MCF 10A (cell line): ENCODE measurements at places on chromosomes 16 and 17. TPM values are rescaled to one million over a fixed set of nuclear protein-coding genes. Genes with fewer than 3 reads are reported as not detected.

DNA sequence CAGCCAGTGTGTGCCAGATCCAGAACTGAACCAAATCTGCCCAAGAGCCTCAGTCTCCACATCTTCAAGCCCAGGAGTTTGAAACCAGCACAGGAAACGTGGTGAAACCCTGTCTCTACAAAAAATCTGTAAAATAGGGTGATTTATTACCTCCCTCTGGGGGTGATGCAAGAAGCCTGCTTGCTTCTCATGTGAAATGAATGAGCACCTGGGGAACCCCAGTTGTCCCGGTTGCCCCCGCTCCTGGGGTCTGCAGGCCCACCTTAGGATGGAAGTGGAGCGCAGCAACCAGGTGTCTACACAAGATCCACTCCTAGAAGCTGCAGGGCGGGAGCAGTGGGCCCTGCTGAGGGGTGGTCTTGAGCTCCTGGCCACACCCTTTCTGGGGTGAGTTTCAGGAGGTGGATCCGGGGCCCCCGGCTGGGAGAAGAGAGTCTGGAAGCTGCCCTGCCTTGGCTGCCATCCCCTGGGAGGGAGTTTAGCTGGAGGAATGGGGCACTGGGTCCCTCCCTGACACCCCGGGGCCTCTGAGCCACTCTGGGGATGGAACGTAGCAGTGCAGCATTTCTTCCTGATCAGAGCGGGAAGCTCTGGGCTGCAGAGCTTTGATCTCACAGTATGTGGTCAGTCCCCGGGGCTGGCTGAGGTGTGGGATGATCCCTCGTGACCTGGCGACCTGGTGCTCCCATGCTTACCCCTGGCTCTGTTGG, 117.8 kb downstream of the RAB11FIP4 start:
- no peak for DNase-seq
- no peaks in the 10 kb centered on the region for H3K4me1 ChIP-seq
- no peak overlapping the region for H3K27ac ChIP-seq
- no peak overlapping the region for H3K4me3 ChIP-seq
- no peaks in the 10 kb centered on the region for H3K36me3 ChIP-seq

- H3K36me3 ChIP-seq = no peaks in the 10 kb centered on the region
- no peak for DNase-seq
- H3K4me3 ChIP-seq = no peak overlapping the region
These were observed 44.3 kb downstream of the SLC39A11 start for GRCh38 chr17:73048170-73048569.

C17orf107 gene
- 3.6 and 4.3 TPM in 2 replicates for total RNA-seq

GRCh38 chr17:52674686-52675085, 516.2 kb upstream of the CA10 start:
- H3K4me3 ChIP-seq = no peak overlapping the region
- H3K4me1 ChIP-seq = no peaks in the 10 kb centered on the region
- H3K36me3 ChIP-seq = no peaks in the 10 kb centered on the region
- DNase-seq = no peak
- peaks cover 7% of the 10 kb centered on the region for H3K27me3 ChIP-seq

GRCh38 chr17:62643496-62643895, 16.0 kb downstream of the MRC2 start:
- no peak overlapping the region for H3K27ac ChIP-seq
- no peak overlapping the region for H3K4me3 ChIP-seq
- no peaks in the 10 kb centered on the region for H3K4me1 ChIP-seq
- H3K27me3 ChIP-seq = no peaks in the 10 kb centered on the region
- H3K36me3 ChIP-seq = no peaks in the 10 kb centered on the region
- no peak for DNase-seq

DNA sequence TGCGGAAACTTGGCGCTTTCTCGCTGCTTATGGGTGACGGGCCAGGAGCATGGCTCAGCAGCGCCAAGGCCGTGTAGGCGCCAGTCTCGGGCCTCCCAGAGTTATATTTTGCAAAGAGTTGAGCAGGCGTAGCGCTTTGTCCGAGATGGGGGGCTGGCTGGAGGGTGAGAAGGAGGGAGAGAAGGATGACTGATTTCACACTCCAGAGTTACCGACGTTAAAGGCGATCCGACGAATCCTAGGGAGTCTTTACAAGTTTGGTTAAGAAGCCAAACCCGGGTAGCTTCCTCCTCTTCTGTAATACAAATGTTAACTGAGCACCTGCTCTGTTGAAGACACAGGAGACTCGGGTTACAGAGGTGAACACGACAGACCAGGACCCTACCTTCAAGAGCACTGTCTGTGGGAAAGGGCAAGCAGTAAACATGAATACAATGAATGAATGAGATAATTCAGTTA, 782 bp downstream of the POLR2A start:
- no peak for DNase-seq
- no peaks in the 10 kb centered on the region for H3K27me3 ChIP-seq
- peak overlapping the region; percentile 79 for H3K4me3 ChIP-seq
- peak overlapping the region; percentile 100 for H3K27ac ChIP-seq
- H3K36me3 ChIP-seq = peaks cover 45% of the 10 kb centered on the region

KRTAP3-1 gene
- not detected in 2 replicates for total RNA-seq

DNA sequence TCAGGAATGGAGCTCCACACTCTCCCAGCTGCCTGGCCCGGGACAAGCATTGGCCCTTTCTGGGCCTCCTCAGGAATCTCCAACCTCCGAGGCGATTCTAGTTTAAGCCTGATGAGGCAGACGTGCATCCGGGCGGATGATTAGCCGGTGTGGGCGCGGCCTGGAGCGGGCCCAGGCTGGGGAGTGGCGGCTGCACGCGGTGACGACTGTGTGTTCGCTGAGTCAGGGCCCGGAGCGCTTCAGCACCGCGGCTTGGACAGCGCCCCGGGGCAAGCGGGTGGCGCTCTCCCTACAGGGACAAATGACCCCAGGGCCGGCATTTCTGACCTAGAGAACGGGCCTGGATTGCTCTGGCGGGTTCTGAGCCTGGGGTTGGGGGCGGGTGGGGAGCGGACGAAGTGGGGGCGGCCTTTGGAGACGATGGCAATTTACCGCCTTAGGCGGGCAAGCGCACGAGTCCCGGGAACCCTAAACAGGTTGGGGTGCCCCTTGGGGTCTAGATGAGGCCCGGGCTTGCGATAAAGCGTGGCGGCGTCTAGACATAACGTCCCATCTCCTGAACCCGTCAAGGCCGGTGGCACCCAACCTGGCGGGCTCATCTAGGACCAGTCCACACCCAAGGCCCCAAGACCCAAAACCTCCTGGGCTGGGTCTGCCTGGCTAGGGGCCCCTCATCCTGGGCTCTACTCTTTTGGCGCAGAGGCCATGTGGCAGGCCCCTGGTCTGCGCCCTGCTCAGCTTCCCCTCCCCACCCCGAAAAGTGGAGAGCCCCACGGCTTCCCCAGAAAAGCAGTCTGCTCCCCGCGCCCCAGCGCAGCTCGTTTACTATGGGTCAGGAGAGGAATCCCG, 22.3 kb upstream of the ZNHIT3 start:
- H3K4me3 ChIP-seq = no peak overlapping the region
- DNase-seq = peak; percentile 84
- no peaks in the 10 kb centered on the region for H3K36me3 ChIP-seq
- no peaks in the 10 kb centered on the region for H3K4me1 ChIP-seq

GJD3 gene
- total RNA-seq = not detected in 2 replicates

DNA sequence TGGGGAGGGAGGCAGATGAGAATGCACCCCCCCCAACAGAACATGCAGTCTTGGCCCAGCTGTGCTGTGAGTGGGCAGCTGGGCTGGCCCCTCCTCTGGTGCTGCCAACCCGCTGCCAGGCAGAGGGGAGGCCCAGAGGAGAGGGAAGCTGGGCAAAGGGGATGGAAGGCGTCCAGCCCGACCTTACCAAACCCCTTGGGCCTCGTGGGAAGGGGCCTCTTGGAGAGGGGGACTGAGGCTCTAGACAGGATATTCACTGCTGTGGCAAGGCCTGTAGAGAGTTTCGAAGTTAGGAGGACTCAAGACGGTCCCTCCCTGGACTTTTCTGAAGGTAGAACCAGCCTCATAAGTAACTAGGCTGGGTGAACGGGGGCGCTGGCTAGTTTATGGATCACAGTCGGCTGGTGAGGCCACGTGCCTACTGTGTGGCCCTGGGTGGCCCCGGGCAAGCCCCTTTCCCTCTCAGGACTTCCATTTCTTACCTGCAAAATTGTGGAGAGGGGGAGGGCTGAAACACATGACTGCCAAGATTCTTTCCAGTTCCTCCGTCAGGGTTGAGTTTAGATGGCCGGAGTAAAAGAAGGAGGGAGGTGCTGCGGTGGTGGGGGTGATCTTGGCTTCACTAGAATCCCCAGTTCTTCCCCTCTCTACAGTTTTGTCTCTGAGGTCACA, 857 bp upstream of the STAT5A start:
- H3K4me1 ChIP-seq = no peaks in the 10 kb centered on the region
- no peak for DNase-seq
- peak overlapping the region; percentile 47 for H3K4me3 ChIP-seq
- H3K36me3 ChIP-seq = no peaks in the 10 kb centered on the region
- no peak overlapping the region for H3K27ac ChIP-seq
